ENCODE measurements at places on chromosomes 5 and 9.

DNA sequence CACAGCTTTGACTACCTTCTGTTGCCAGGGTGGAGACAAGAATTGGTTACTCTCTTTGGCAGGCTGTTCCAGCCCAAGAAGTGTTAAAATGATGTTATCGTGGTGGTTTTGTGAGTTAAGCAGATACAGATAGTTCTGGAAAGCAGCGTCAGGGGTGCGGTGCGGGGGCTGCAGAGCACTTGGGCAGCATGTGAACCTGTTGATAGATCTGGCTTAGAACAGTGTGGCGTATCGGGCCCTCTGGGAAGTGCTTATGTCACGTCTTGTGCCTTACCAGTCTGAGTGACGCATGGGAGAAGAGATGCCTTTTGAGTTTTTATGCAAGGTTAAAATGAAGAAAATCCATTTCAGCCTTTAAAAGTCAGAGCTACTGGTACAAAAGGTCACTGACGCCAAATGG, 152.5 kb downstream of the PRKACG start:
- DNase-seq, result no peak

- DNase-seq, result no peak
These were observed 1.3 kb downstream of the FGF1 start for GRCh38 chr5:142684508-142685041.

GRCh38 chr5:159128070-159128541, 28.4 kb upstream of the EBF1 start:
- DNase-seq, result no peak

DNA sequence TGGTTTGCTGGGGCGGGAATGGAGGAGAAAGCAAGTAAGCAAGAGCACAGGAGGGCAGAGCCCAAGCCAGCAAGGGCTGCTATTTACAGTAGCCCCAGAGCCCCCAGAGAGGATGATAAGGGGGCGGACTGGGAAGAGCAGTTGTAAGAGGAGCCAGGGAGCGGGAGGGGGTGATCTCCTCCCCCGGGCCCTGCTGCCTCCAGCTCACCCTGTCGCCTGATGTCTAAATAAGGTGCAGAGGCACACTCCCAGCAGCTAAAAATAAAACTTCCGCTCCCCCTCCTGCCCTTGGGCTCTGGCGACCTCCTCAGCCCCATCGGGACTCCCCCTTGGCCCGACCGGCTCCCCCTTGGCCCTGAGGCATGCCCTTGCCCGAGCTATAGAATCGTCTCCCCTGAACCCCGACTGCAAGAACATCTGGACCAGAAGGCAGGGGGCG, 14.4 kb upstream of the CCDC69 start:
- DNase-seq, result no peak

GRCh38 chr9:82466616-82467260, 478.2 kb downstream of the SPATA31D1 start:
- DNase-seq, result no peak

DNA sequence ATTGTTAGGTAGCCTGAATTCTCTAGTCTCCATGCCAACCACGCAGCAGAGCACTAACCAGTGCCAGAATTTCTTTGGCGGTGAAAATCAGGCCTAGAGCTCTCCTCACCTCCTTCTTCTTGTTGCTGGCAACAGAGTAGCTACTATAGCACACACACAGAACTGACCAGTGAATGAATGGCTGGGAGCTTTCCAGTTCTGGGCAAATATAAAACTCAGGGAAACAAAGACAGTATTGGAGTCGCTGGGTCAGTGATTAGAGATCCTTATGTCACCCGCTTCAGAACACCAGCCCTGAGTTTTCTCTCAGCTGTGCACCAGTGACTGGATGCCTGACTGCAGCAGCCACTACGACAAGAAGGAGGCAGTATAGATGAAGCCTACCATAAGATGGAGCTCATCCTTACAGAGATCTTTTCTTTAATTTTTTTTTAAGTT, 26.9 kb upstream of the FEM1C start:
- DNase-seq, result no peak

GRCh38 chr5:43947935-43948334, 345.0 kb downstream of the NNT start:
- DNase-seq, result no peak

DNA sequence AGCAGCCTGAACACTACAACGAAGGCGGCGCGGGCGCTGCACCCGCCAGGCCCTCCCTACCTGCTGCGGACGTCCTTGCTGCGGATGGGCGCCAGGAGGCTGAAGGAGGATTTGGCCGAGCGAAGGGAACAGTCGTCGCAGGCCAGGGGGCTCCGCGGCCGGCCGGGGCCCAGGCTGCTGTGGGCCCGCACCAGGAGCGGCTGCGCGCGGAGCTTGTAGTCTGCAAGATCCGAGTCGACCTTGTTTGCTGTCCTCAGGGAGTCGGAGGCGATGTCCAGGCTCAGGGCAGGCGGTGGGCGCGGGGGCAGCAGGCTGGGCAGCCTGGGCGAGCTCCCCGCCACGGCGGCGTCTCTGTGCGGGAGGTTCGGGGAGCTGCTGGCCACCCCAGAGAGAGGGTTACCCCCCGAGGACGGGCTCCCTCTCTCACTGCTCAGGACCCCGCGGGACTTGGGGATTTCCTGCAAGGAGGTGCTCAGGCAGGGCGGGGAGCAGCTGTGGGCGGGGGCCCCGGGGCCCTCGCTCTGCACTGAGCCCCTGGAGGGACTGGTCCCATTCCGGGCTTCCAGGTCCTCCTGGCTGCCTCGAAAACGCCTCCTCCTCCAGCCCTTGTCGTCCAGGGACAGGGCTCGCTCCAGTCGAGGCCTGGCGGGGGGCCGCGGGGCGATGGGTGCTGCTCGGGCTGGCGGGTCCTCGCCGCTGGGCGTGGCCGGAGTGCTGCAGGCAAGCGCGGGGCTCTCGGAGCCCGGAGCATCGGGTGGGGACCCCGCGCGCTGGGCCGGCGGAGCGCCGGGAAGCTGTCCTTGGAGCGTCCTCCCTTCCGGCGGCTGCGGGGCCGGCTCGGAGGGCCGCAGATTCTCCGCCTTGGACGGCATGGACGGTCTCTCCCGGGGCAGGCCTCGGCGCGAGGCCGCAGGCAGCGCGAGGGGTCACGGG, 831 bp downstream of the INPP5E start:
- DNase-seq, result peak; percentile 67

GRCh38 chr5:147746986-147747385, 35.5 kb downstream of the JAKMIP2 start:
- DNase-seq, result no peak

DNA sequence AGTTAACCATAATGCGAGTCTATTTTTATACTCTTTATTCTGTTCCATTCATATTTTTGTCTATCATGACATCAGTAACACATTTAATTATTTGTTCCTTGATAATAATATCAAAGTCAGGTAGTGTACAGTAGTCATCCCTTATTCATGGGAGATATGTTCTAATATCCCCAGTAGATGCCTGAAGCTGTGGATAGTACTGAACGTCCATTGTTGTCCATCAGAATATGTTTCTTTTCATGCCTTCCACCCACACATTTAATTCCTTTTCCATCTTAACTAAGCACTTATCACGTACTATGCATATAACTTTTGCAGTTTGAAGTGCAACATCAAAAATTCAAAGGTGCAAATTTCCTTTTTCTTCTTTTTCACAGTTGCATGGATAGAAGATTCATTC, 53.6 kb downstream of the FER start:
- no peak for DNase-seq

DNA sequence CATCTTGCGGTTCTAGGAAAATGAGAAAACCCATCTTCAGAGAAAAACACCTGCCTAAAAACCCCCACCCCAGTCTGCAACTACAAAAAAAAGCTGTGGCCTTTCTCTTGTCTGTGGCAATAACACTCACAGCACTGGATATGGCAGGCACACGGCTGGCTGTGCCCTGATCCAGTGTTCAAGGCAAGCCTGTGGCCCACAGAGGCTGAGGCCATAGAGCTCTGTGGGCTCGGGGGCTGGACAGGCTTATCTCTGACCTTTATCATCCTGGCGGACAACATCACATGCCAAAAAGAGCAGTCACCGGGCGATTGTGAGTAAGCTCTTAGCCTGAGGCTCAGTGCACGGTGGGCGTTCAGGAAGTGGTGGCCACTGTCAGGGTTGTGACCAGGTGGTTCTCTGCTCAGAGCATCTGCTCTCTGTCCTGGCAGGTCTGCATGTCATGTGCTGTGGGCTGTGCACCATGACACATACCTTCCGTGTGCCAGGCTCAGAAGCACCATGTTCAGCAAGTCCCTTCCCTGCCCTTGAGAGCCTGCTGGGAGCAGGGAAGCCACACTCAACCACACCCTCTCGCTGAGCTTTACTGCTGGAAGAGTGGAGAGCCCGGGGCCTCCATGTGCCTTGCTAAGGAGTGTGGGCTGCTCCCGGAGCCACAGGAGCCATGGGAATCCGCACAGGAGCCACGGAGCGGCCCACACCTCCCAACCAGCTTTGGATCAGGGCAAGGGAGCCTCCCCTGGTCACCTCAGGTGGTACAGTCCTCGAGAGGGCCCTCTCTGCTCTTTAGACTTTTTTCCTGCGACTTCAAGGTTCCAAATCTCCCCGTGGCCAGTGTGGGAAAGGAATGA, 34.6 kb upstream of the WDR38 start:
- DNase-seq, result no peak

DNA sequence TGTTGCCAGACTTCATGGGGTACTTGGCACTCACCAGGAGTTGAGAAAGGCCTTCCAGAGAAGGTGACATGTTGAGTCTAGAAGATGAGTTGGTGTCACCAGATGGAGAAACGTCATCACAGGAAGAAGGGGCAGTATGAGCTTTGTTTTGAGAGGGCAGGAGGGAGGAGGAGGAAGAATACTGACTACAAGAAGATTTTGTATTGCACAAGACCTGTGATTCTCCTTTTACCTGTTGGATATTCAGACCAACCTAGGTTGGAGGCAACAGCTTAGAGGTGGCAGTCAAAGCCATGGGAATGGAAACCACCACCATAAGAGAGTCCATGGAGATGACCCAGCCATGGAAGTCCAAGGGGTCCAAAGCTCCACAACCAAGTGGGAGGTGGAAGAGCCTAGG, 154.2 kb downstream of the TSSK1B start:
- no peak for DNase-seq

GRCh38 chr5:173816728-173817127, 71.4 kb upstream of the CPEB4 start:
- no peak for DNase-seq

- DNase-seq, result no peak
These were observed 103.2 kb downstream of the SNCAIP start for GRCh38 chr5:122415030-122415800.

- DNase-seq, result peak; percentile 71
These were observed 129.1 kb downstream of the KCNIP1 start for GRCh38 chr5:170632985-170633234.

Data from stimulated activated CD4-positive, alpha-beta T cell treated with anti-CD3 and anti-CD28 coated beads, Interleukin-2, amount 100 ng/mL, for 24 hours (primary cell).